SK-N-MC (cell line): ENCODE measurements at places on chromosomes 5 and 9.

- no peak for DNase-seq
Measured at GRCh38 chr9:116934131-116934530, 247.0 kb downstream of the TRIM32 start.

- DNase-seq, result no peak
Measured at GRCh38 chr5:98656796-98657195, 116.7 kb upstream of the RGMB start.

DNA sequence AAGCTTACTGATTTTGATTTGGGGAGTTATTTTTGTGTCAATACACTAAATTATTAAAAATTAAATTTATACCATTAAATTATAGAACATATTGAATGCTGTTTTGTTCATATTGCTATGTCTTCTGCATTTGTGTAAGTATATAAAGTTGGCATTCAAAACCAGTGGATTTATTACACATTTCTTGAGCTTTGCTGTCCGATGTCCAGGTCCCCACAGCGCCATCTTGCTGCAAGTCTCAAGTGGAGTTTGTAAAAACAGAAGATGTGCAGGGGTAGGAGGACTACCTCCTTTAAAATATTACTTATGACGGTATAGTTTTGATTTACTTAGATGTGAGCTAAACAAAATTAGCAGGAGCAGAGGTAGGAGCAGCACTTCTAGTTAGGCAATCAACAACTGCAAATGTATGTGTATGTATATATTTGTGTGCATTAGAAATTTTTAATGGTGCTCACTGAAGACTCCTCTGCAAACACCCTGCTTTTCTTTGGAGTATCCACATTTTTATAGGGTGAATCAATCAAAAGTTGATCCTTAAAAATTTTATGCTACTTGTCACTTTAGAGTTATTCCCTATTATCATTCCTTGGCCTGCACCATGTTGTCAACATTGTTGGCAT is 37.4 kb downstream of the CPEB4 start:
- no peak for DNase-seq

DNA sequence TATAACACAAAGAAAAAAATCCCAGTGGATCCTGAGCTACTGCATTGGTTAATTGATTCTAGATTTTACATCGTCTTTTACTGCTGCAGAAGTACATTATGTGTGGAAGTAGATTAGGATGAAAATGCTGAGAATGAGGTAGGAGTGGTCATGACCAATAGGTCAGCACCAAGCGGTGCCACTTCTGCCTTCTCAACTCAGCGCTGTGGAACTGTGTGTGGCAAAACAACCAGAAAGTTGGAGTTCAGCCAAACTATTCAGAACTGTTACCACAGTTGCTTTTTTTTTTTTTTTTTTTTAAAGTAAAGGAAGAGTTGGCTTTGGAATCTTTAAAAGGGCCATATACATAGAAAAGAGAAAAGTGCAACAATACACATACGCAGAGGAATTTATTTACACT is 24.2 kb downstream of the POU5F2 start:
- no peak for DNase-seq

DNA sequence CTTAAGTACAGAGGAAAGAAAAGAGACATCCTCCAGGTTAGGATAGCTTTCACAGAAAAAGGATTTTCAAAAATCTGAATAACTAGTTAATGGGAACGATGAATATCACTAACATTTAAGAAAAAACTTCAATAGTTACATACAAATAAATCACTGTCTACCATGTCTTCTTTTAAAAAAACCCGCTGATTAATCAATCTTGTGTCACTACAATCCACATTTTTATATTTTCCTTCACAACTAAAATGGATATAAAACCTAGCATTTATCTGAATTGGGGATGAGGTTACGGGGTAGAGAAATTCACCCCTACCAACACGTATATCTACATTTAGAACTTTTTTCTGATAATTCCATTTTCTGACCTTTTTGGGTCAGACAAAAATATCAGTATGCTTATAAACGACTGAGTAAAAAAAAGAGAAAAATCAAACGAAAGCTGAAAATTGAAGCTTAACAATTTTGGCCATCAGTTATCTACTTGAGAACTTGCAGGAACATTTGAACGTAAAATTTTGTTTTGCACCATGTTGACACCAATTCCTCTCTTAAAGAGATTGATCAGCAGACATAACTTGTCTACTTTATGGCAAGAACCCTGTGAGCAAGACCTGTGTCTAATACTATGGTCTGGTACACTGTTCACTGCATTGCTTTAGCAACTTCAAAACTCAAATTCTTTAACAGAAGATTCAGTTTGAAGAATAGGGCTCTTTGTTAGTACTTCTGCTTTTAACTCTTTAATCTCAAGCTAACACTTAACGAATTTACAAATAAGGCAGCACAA is 4.8 kb downstream of the NR3C1 start:
- no peak for DNase-seq

DNA sequence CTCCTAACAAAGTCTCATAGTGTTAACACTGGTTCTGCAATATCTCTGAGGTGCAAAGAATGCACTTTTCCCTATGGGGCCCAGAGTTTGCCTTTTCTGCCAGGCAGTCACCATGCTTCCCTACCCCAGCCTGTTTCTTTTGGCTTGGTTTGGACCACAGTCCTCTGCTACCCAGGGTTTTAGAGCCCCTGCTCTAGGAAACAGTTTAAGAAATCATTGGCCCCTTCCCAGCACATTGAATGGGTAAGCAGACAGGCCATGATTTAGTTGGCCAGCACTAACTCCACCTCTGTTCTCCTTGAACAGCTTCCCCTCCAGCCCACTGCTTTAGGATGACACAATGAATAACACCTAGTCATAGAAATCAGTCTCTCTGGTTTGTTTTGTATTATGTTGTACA is 73.2 kb downstream of the UBAP1 start:
- no peak for DNase-seq

- no peak for DNase-seq
Measured at GRCh38 chr5:33978306-33978705, 6.2 kb downstream of the SLC45A2 start.

DNA sequence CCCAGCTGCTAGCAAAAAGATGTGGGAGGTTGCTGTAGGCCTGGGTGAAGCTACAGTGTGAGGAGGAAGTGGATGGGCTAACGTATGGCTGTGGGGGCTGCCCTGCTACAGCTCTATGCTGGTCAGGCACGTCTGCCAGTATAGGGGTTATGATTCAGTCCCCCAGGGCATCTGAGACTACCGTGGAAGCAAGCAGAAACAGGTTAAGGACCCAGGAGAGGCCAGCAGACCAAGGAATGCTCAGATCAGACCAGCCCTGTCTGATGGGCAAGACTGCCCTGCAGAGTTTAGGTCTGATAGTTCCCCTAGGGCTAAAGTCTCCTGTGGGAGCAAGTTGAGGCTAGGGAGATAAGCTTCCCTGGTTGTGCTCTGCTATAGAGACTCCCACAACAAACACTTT is 416.1 kb upstream of the CTNND2 start:
- no peak for DNase-seq
